Cardiac muscle cell (in vitro differentiated cells and primary cell): ENCODE measurements at places on chromosomes 5 and 9.
A peak's percentile ranks its signal among the peaks of the same experiment; 100 is the strongest.

DNA sequence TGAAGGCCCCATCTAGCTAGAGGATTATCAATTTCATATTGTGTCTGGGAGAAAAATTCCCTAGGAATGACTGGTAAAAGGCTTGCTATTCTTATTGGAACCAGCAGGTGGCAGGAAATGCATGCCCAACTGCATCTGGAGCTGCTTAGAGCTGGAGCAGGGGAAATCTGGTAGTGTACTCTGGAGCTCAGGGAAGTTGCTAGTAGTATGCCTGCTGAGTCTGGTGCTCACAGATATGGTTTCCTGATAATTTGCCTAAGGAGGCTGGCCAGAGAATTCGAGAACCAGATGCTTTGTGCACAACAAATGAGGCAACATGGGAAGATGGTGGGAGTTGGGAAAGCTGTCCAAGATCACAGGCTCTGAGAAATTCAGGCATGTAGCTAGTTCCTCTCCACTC lies 53.7 kb downstream of the G3BP1 start:
- peak; percentile 86 for DNase-seq

DNA sequence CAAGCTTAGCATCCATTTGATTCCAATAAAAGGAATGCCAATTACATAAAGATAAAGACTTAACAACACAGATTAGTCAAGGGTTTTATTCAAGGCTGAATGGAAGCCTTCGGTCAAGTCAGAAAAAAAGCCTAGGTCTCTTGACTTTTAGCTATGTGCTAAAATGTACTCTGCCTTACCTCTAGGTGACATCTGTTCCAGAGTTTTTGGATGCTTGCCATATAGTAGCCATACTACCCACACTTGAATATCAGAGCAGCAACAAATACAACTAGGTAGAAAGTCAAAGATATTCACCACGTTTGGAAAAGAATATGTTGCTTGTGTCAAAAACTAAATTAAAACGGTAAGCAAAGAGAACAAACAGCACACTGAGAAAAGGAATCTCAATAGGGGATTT lies 484.7 kb downstream of the ELAVL2 start:
- DNase-seq, result peak; percentile 69

GRCh38 chr5:103467831-103468230 lies 94.8 kb downstream of the NUDT12 start:
- no peak for DNase-seq

DNA sequence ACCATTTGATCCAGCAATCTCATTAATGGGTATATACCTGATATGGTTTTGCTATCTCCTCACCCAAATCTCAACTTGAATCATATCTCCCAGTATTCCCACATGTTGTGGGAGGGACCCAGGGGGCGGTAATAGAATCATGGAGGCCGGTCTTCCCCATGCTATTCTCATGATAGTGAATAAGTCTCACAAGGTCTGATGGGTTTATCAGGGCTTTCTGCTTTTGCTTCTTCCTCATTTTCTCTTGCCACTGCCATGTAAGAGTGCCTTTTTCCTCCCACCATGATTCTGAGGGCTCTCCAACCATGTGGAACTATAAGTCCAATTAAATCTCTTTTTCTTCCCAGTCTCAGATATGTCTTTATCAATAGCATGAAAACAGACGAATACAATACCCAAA lies 74.5 kb upstream of the APC start:
- DNase-seq, result no peak

DNA sequence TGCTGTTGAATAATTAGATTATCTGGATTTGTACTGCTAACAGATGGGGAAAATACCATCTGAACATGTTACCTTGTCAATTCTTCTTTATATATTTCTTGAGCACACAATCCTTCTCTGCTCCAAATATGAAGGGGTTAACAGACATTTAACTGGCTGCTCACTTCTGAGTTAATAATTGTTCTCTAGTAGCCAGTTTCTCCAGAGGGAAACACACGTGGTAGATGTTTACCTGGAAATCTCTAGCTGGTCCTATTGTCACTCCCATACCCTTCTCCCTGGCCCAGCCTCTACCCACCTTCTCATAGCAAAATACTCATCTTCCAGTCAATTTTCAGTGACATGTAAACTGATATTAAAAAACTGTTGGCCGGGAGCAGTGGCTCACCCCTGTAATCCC lies 101.5 kb upstream of the ZNF462 start:
- no peak for DNase-seq

- no peak for DNase-seq
Measured at GRCh38 chr5:154519359-154519758, 41.3 kb upstream of the HAND1 start.

DNA sequence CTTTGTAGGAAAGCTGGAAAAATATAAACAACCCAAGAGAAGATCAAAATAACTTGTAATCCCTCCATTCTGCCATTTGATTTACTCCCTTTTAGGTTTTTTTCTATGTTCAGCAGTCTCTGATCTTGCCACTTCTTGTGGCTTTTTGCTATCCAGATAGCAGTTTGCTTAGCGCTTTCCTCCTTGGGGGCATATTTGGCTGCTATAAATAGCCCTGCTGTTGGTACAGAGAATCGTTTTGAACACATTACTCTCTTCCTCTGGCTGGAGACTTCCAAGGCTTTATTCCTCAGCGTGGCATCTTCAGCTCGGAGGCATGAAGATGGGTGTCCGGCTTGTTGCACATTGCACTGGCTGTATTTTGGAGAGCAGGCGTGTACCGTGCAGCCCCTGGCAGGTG lies 38.6 kb downstream of the HMCN2 start:
- DNase-seq, result no peak

- DNase-seq, result peak; percentile 8
Measured at GRCh38 chr9:110874963-110875674, 163.2 kb downstream of the LPAR1 start.

DNA sequence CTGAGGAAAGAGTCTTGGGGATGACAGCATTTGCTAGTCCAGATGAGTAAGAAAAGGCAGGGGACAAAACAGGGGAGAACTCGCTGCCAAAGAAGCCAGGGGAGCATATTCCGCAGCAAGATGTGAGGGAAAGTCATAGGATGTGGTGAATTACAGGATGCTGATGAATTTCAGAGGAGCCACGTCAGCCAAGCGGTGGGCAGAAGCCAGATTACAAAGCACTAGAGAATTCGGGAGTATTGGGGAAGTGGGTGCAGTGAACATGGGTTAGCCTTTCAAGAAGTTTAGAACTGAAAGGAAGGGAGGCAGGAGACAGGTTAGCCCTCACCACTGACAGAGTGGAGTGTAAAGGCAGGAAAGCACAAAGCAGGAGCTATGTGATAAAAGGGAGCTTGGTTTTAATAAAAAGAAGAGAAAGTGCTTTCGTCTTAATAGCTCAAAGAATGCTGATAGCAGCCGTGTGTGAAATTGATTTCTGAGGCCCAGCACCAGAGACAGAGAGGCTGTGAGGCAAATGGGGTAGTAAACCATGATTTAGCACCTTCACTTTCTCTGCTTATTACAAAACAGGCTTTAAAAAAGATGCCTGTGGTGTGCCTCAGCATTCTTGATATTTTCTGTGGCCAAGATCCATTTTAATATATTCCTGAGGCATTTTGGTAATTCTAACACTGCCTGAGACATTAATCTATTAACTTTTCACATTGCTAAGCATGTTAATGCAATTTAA lies 16.9 kb downstream of the ADAMTSL1 start:
- DNase-seq, result no peak

DNA sequence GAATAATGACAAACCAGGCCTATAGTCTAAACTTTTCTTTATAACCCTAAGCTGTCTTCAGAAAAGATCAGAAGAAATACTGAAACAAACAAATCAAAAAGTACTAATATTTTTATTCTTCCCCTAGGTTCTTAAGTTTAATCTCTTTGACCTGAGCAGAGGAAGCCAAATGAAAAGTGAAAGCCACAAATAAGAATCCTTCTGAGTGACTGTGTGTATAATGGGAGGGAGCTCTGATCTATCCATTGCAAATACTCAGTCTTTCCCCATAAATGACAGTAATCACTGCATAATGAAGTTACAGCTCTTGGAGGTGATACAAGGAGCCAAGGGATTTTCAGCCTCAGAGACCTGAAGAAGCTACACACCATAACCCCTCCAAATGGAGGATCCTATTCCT lies 126.9 kb upstream of the ATP10B start:
- DNase-seq, result no peak

- no peak for DNase-seq
Measured at GRCh38 chr9:34240006-34240405, 61.2 kb downstream of the UBAP1 start.

DNA sequence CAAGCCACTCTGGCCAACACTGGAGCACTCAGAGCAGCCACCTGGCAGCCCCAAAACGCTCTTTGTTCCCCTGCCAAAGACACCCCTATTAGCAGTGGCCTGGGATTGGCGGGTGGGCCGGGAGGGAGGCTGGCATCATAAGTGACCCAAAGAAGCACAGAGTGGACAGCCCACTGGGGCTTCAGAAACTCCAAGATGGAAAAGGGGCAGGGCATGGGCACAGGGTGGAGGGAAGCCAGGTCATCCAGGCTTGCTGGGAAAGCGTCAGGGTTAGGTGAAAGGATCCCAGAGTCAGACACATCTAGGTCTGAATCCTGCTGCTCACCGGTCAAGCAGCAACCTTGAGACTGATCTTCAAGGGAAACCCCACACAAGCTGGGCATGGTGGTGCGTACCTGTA lies 14.8 kb downstream of the EEIG1 start:
- DNase-seq, result no peak

- DNase-seq, result no peak
Measured at GRCh38 chr5:127840198-127840524, 137.0 kb downstream of the CCDC192 start.

- DNase-seq, result peak; percentile 76
Measured at GRCh38 chr9:87569008-87569509, 71.4 kb downstream of the DAPK1 start.

DNA sequence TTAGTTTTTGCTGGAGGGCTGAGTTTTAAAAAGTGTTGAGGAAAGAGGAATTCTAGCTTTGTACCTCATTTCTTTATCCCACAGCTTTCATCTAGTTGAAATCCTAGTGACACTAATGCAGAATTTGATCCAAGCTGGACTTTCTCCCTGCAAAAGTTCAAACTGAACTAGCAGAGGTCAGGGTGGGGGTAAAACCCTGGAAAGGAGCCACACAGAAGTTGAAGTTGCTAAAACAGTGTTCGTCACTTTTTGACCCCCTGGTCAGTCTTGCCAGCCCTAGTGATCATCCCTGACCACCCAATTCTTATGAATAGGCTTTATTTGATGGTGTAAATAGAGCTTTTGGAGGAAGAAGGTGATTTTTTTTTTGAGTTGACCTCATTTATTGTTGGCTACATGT lies 390.4 kb downstream of the TMEM38B start:
- DNase-seq, result no peak

DNA sequence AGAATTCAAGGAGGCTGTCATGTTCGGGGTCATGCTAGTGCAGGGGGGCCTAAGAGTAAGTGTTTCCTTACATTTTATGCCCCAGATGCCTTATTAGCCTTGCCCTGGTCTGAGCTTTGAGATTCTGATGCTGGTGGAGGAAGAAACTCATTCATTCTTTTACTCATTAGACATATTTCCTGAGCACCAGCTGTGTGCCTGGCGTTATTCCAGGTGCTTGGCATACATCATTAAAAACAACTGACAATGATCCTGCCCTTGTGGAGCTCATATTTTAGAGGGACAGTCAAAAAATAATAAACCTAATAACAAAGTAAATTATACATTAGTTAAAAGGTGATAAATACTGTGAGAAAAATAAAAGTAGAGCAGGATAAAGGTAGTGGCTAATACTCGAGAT lies 138.9 kb upstream of the SGCD start:
- DNase-seq, result no peak

- peak; percentile 13 for DNase-seq
Measured at GRCh38 chr9:83062651-83063527, at the start of gene RASEF. TSS of gene RASEF (minus strand) at chr9:83063142. CDS start at chr9:83062867, 275 bp downstream.

DNA sequence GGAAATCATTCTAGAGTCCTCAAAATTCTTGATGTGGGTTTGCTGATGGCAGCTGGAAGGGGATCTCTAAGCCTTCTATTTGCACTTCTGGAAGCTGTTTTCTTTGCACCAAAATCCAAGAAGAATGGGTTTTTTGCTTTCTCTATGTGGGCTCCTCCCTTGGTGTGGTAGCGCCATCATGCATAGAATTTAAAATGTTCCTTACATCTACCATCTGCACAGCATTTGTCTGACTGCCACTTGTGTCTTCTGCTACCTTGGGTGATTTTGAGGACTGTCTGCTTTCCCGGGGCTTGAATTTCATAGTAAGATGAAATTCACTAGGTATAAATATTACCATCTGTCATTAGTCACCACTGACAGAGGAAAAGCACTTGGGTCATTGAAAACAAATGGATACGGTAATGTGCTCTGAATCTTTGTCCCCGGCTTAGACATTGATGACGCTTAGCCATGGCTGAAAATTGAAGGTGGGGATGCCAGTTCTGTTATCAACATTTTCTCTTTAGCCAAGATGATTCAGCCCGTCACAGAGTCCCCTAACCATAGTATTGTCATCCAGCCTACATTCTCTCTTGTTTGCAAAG lies 30.0 kb downstream of the SNX30 start:
- no peak for DNase-seq

GRCh38 chr9:84697509-84698114 lies 28.1 kb downstream of the NTRK2 start:
- peak; percentile 80 for DNase-seq

DNA sequence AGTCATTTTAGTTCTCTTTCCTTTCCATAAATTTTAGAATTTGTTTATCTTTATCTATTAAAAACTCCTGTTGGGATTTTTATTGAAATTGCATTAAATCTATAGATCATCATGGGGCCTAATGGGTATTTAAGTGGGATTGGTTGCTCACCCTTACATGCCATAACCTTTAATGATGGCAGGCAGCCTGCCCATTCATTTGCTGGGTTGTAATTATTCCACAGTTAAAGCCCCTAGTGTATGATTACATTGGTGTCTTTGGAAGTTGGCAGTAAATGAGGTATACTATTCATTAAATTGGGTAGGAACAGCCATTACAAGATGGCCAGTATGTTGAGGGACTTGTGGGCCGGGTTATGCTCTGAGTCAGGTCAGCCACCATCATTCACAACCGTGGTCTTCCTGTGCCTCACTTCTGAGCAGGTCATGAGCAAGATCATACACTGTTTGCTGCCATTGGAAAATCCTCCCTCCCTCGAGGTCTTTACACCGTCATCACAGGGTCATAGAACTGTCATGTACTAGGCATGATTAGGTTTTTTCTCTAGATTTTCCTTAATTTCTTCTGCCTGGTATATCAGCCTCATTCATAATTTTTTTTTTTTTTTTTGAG lies 59.5 kb downstream of the CYSTM1 start:
- no peak for DNase-seq

DNA sequence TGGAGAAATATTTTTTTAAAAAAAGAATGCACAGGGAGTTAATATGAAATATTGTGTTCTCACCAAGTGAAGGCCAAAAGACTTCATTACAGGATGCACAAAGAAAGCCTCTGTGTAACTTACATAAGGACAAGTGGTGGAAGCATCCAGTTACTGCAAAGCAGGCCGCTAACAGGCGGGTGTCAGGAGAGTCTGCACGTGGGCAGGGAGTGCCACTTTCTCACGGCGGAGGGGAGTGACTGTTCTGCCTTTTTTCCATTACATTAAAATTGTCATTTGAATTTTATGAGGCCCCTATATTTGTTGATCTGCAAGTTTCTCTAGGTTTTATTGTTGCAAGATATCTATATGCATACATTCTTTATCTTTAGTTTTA lies 28.1 kb upstream of the SPATA31E1 start:
- no peak for DNase-seq
